ENCODE measurements at places on chromosomes 3 and 15.
A peak's percentile ranks its signal among the peaks of the same experiment; 100 is the strongest.

- no peak for DNase-seq
Observed at GRCh38 chr3:160091441-160091840, 102.8 kb downstream of the IL12A start.

DNA sequence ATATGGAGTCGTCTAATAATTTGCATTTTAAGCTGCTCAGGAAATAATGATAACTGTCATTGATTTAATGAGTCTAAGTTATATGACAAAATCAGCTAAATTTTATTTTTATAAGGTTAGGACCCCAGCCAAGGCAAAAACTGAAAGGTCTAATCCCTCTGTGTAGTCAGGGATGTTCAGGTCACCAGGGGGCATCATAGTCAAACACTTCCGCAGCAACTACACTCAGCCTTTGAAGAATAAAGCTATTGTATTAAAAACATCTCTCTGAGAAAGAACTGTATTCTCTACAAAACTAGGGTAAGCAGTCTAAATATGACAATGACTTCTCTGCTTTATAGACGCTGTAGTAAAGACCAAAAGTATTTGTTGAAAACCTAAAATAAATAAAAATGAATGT is 15.0 kb downstream of the INTS14 start:
- no peak for DNase-seq

GRCh38 chr3:132464066-132464465 is 46.8 kb downstream of the DNAJC13 start:
- DNase-seq = no peak

- no peak for DNase-seq
Observed at GRCh38 chr15:89103481-89104171, 15.4 kb downstream of the ABHD2 start.

DNA sequence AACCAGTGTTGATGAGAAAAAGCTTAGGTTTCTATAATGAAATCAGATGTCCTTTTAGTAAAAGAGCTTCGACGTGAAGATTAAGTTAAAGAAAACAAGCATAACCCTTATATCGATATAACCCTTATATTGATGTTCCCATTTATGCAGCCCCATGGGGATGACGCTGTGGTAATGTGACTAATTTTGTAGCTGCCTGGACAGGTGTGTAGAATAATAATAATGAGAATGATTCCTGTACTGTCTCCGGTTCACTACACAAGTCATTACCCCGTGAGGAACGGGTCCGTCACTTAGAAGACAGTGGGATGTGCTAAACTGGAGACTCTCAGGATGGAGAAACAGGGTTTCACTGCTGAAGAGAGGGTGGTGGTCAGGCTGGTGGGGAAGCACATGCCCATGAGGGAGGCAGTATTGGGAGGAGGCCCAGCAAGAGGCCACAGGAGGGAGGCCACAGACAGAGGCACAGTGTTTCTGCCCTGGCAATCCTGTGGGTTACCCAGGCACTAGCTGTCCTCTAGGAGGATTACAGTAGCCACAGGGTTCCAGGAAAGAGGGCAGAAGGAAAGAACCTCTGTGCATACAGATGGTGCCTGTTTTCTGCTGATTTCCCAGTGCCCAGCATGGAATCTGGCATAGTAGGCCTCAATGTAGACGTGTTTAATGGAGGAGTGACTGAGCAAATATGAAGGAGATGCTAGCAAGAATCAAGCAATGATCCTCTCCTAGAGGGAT is 191.1 kb upstream of the TSC22D2 start:
- no peak for DNase-seq

DNA sequence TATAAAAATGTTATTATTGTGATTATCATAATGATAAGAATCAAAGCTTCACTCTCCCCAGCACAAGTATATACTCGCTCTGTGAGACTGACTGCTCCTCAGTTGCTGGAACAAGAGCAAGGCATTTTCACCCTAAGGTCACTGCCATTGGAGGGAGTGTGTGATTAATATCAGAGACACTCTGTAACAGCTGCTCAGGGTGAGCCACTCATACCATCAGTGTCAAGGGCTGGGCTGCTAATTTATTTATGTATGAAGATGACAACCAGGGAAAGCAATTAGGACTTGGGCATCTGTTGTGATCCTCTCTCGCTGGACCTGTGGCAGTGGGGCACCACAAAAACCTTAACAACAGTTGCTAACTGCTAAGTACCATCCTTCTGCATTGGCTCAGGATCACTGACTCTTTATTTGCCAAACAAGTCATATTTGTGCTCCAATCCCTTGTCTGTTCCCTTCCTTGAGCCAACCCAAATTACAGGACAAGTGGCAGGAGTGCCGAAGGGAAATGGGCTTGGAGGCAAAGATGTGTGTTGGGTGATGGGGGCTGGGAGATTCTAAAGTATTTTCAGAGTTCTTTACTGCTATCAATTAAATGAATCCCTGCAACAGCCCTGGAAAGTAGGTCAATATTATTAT is 297.5 kb upstream of the STT3B start:
- no peak for DNase-seq

- no peak for DNase-seq
Observed at GRCh38 chr15:24944954-24945353, 9.8 kb upstream of the SNRPN start.

- no peak for DNase-seq
Observed at GRCh38 chr3:71554649-71555048, 28.9 kb downstream of the FOXP1 start.

DNA sequence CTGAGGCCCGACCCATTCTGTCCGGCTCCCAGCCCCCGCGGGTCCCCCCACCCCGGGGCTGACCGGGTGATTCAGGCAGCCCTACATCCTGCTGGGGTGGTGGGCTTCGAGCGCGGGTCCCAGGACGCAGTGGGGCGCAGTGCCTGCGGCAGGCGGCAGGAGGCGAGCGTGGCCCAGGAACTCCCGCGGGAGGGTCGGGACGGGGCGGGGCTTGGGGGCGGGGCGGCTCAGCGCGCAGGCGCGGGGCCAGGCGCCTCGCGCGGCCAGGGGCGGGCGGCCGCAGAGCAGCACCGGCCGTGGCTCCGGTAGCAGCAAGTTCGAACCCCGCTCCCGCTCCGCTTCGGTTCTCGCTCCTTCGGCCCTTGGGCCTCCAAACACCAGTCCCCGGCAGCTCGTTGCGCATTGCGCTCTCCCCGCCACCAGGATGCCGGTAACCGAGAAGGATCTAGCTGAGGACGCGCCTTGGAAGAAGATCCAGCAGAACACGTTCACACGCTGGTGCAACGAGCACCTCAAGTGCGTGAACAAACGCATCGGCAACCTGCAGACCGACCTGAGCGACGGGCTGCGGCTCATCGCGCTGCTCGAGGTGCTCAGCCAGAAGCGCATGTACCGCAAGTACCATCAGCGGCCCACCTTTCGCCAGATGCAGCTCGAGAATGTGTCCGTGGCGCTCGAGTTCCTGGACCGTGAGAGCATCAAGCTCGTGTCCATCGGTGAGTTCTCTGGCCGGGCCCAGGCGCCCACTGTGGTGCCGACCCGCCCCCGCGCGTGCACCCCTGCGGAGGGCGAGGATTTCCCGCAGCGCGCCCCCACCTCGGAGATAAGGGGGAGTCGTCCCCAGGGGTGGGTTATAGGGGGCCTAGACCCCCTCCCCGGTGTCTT is at the start of gene FLNB:
TSS of gene FLNB (plus strand) at position 282 of the 885 bp plus-strand sequence. CDS start at position 425, 143 bp downstream.
- peak; percentile 76 for DNase-seq

DNA sequence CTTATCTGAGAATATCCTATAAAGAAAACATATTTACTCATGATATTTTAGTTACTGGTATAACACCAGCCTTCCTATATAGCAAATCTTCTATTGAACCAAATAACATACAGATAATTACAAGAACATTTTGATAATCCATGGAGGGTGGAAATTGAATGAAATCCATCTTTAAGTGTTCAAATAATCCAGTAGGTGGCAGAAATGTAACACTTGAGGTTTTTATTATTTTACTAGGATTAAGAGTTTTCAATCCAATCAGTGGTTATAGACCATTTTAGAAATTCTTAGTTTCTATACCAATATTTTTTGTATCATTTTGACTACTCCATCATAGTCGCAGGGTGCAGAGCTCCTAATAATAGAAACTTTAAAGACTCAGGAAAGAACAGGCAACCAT is 101.9 kb upstream of the KCNH8 start:
- no peak for DNase-seq

GRCh38 chr15:85751291-85752123 is 43.2 kb downstream of the KLHL25 start:
- no peak for DNase-seq

- no peak for DNase-seq
Observed at GRCh38 chr3:127197300-127198189, 4.6 kb downstream of the PRR23E start.

Data from CD4-positive, alpha-beta T cell treated with Interferon gamma for 1 hour (primary cell).